Mesendoderm (in vitro differentiated cells): ENCODE measurements at places on chromosomes 13 and 19.

DNA sequence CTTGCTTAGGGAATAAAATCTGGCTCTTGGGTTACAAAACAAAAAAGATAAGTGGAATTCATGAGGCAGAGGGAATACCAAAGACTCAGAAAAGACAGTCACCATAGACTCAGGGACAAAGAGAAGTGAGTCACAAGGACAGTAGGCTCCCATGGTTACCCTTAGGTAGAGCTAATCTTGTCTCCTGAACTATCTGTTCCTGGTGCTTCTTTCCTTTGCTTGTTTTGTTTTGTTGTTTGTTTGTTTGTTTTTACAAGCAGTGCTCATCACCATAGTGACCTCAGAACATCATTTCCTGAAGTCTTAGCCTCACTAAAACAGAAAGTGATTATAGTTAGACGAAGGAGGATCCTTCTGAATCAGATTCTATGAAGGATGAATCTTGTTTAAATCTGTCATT lies 142.3 kb upstream of the SOX21 start:
- no peak for DNase-seq

DNA sequence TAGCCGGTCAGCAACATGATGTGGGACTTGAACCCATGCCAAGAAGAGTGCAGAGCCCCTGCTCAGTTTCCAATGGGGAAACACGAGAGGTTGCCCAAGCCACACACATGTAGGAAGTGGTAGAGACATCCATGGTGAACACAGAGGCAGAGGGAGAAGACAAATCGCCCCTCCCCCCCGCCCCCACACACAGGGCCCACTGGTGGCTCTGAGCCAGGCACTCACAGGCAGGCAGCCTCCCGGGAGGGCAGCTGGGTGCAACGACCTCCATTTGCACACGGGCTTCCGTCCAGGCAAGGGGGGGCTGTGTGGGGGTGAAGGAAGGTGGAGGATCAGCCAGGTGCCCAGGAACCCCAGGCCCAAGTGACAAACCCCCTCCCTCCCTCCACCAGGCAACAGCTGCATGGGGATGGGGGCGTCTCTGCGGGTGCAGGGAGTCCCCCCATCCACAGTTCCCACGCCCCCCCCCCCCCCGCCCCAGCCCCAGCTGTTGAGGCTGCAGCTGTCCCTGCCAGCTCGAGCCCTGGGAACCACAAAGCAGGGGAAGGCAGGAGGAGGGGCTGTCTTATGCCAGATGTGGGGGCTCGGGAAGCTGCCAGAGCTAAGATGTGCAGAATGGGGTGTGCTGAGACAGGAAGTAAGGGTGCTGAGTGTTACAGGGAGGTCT lies 3.4 kb downstream of the NOTCH3 start:
- DNase-seq = no peak

DNA sequence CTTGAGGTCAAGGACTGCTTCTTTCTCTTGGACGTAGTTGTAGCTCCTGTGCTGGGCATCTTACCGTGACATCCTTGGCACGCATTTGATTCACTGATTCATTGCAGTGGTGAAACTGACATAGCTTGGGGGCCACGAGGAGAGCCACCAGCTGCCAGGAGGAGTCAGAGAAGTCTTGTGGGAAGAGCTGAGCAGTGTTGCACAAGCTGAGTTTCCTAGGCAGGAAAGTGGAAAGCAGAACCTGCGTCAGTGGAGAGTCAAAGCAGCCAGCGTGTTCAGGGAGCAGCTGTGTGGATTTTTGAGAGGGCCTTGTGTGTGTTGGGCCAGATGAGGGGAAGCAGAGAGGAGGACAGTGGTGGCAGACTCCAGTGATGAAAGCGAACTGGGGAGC lies 5.3 kb upstream of the GPR183 start:
- no peak for DNase-seq

DNA sequence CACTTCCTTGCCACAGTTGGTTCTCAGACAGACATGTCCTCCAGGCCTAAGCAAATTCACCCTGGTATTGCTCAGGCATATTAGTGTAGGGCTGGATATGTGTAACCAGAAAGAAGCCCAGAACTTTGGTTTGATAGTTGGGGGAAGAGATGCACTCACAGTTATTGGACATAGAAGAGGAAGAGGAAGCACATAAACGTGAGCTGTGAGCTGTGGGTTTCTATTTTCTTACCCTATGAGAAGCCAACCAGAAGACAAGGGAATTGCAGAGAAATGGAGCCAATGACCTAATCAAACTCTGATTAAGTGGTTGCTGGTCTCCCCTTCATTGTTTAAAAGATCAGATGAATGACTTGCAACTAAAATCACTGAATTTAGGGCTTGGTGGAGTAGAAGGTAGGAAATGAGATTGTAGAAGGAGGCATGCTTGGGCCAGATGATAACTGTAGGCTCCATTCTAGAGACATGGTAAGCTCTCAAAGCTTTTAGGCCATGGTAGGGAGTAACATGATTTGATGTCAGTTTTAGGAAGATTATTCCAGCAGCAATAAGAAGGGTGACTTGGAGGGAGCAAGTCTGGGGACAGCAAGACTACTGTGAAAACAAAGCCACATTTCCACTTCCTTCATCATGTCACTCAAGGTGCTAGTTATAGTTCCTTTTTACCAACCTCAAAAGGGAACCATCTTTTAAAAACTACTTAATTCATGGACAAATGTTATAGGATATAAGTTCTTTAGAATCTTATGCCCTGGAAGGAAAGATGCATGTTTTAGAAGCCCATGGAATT lies 24.1 kb upstream of the WDFY2 start:
- no peak for DNase-seq

GRCh38 chr13:37656247-37656940 lies 57.8 kb upstream of the POSTN start:
- DNase-seq = peak; percentile 68

- DNase-seq = no peak
Observed at GRCh38 chr19:8370176-8371010, 6.4 kb downstream of the ANGPTL4 start.

- no peak for DNase-seq
Observed at GRCh38 chr19:40510526-40511115, 43.8 kb downstream of the SPTBN4 start.

- no peak for DNase-seq
Observed at GRCh38 chr13:114146173-114146572, 13.8 kb upstream of the RASA3 start.

GRCh38 chr13:42048684-42049453 lies 421 bp downstream of the DGKH start:
- peak; percentile 65 for DNase-seq

DNA sequence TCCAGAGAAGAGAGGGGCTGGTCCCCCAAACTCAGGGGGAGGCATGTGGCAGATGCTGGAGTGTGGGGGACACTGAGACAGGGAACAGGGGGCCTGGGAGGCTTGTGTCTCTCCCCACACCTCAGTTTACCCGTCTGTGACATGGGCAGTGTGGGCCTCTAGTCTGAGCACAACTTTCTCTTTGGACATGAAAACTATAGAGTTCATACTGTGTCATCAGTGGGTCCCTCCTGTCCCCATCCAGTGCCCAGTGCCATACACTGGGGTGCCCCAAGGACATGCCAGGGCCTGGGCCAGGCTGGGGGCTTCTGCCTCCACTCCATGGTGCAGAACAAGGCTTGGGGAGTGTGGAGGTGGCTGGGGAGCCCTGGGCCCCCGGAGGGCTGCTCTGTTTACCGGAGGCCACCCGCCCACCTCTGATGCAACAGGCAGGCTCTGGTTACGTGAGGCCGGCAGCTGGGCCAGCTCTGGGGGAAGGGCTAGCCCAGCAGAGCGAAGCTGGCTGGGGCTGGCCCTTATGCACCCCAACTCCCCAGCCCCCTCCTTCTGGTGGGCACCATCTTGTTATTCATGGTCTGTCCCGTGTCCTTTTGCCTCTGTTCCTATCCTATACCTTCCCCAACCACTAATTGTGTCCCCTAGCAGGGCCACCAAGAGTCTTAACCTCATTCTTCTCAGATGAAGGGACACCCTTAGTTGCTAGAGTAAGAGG lies 1.9 kb upstream of the MEF2B start:
- no peak for DNase-seq

DNA sequence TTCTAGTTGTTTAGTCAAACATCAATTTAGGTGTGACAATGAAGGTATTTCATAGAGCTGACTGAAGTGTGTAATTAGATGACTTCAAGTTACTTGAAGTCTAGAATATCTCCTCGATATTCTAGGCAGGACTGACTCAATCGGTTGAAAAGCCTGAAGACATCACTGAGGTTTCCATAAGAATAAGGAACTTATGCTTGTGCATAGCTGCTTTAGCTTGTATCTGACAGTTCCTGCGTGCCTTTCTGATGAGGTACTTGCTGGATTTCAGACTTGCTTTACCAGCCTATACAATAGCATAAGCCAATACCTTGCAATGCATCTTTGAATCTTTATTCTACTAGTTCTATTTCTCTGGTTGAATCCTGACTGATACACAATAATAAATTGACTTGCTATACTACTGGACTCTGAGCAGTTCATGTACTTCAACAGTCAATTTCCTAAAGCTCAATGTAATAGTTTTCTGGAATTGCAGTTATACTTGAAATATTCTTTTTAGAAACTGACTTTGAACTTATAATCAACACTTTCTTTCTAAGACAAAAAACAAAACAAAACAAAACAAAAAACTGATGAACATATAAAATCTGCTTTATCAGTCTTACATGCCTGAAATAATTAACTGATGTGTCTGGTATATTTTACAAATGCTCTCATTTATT lies 1534.8 kb downstream of the SLITRK5 start:
- peak; percentile 7 for DNase-seq

DNA sequence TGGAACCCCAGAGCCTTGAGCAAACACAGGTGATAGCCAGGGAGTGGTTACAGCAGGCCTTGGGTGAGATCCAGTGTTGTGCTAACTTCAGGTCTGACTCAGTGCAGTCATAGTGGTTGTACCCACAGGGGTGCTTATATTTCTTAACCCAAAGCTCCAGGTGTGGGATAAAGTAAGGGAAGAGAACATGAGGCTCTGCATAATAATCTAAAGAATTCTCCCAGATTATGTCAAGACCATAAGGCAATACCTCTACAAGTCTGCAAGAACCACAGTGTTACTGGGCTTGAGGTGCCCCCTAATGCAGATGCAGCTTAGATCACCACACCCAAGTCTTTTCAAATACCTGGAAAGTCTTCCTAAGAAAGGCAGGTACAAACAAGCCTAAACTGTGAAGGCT lies 485.4 kb downstream of the RFC3 start:
- DNase-seq = no peak
